ENCODE measurements at places on chromosomes 5 and 9.

GRCh38 chr9:110183208-110184145 is 24.5 kb downstream of the C9orf152 start:
- peak; percentile 74 for DNase-seq

GRCh38 chr5:64874753-64875152 is 106.0 kb downstream of the CWC27 start:
- DNase-seq, result no peak

GRCh38 chr9:16333691-16334090 is 536.8 kb downstream of the BNC2 start:
- DNase-seq, result no peak

GRCh38 chr9:70257502-70257901 is 1.3 kb upstream of the SMC5 start:
- no peak for DNase-seq

- no peak for DNase-seq
Observed at GRCh38 chr5:77428526-77428925, 63.6 kb downstream of the WDR41 start.

DNA sequence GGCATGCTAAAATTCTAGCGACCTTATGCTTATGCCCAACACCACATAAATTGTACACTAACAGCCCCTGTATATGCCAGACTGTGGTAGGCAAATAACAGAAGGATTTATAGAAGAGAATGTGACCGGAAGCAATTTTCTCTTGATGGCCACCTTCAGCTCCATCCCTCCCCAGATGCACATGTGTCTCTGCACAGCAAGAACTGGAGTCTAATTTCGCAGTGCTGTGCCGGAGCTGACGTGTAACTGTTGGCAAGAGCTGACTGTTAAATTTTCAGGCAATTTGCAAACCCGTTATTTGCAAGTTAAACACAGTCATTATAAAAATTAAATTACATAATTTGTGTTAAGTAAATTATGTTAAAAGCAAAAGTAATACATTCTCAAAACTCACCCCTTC is 48.4 kb downstream of the PCA3 start:
- no peak for DNase-seq

GRCh38 chr5:67405755-67406154 is 209.2 kb upstream of the CD180 start:
- DNase-seq, result no peak

DNA sequence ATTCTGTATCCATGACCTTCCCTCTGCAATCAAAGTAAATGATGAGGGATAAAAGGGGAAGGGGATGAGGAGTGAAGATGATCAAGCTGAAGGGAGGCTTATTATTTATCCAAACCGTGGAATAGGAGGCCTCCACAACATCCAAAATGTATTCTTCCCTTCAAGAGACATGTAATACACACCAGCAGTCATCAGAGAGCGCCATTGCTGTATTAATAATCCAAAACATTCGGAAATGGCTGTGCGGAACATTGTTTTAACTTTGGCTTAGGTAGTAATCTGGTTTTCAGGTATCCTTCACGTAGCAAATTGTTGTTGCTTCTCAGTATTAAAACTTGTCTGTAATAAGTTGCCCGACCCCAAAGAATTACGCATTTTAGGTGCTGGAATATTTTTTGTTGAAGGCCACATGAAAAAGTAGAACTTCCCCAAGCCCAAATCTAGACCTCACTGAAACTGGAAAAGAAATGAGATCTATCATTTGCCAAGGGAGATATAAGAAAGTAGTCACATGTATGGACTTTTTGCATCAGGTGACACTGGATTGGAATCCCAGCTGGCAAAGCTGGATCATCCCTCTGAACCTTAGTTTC is 2.6 kb upstream of the BOD1 start:
- DNase-seq, result peak; percentile 33

DNA sequence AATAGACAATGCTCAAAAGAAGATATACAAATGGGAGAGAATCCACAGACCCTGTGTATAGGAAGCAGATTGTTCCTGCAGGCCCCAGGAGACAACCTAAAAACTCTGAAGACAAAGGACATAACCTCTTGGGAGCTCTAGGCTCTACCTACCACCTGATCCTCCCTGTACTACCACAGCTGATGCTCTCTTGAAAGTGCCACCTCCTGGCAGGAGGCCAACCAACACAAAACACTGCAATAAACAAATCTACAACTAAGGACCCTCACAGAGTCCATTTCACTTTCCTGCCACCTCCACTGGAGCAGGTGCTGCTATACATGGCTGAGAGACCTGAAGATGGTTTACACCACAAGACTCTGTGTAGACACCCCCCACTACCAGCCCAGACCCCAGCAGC is 49.0 kb downstream of the STARD4 start:
- no peak for DNase-seq

- no peak for DNase-seq
Observed at GRCh38 chr5:32563614-32564013, 21.7 kb upstream of the SUB1 start.

GRCh38 chr5:929596-929995 is 36.9 kb downstream of the TRIP13 start:
- DNase-seq, result no peak

DNA sequence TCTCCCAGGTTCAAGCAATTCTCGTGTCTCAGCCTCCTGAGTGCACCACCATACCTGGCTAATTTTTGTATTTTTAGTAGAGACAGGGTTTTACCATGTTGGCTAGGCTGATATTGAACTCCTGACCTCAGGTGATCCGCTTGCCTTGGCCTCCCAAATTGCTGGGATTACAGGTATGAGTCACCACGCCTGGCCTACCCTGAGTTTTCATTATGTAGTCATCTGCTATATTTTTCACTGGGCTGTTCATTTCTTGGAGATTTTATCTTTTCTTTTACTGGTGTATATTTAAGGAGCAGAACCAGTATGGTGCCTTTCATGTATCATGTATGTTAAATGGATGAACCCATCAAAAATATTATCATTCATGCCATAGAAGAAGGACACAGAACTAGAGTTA is 377.0 kb upstream of the ACTBL2 start:
- DNase-seq, result no peak

- no peak for DNase-seq
Observed at GRCh38 chr5:113217619-113218184, 217.1 kb downstream of the TSSK1B start.

DNA sequence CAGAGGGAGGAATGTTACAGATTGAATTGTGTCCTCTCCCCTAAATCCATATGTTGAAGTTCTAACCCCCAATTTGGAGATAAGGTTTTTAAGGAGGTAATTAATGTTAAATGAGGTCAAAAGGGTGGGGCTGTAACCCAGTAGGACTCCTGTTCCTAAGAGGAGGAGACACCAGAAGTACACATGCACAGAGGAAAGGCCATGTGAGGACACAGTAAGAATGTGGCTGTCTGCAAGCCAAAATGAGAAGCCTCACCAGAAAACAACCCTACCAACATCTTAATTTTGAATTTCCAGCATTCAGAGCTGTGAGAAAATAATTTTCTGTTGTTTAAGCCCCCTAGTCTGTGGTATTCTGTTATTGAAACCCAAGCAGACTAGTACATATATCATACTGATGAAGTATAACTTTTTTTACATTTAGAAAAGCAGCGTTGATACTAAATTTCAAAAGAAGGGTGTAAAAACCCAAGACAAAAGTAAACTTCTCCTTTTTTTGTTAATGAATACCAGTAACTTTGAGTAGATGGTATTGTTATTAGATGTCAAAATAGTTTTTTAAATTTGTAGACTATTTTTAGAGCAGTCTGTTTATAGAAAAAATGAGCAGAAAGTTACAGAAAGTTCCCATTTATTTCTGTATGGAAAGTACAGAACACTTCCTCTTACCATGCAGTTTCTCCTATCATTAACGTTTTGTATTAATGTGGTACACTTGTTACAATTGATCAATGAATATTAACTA is 25.1 kb downstream of the RNF180 start:
- DNase-seq, result no peak

DNA sequence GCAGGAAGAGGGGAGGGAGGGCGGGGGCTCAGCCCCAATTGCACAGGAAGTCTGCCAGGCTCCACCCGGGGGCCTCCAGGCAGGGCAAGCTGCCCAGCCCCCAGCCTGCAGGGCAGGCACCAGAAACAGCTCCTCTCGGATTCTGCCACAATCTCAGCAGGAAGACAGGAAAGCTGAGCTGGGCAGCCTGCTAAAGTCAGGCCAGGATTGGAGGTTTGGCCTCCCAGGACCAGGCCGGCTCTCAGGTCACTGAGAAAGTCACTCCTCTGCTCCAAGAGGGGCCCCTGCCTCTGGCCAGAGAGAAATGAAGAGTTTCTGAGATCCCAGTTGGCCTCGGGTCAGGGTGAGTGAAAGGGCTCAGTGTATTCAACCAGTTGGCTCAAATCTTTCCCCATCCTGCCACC is 54.6 kb upstream of the STXBP1 start:
- DNase-seq, result peak; percentile 79

- no peak for DNase-seq
Observed at GRCh38 chr5:63794979-63795378, 167.3 kb downstream of the HTR1A start.

DNA sequence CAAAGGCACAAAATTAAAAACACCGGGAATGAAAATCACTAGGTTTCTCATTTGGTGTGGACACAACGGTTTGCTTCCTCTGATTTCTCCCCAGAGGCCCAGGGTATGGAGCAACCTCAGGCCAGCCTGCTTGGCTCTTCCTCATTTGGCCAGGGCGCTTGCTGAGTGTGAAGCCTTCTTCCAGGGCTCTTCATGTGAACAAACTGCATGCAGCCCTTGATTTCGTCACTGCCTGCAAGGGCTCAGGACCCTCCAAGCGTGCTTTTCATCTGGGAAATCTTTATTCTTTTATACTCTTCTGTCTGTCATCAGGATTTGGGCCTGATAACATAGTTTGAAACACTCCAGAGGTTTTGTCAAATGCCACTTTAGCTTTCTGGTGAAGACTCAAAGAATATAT is 122.6 kb upstream of the KLF4 start:
- DNase-seq, result no peak

GRCh38 chr9:81656004-81656403 is 33.3 kb downstream of the TLE1 start:
- no peak for DNase-seq

DNA sequence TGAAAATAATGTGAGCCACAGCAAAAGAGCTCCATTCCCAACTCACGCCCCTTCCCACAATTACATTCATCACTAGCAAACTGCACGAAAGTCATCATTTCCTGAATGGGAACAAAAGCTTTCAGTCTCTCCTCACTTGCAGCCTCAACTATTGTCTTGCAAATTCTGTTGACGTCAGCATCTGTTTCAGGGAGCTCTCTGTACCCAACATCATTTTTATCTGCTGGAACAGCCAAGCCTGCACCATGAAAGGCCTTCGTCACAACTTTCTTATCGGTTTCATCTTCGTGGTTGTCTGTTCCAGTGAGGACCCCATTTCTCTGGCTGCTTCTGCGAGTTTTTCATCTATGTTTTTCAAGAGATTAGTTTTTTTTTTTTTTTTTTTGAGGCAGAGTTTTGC is 14.3 kb upstream of the RNF130 start:
- DNase-seq, result no peak

DNA sequence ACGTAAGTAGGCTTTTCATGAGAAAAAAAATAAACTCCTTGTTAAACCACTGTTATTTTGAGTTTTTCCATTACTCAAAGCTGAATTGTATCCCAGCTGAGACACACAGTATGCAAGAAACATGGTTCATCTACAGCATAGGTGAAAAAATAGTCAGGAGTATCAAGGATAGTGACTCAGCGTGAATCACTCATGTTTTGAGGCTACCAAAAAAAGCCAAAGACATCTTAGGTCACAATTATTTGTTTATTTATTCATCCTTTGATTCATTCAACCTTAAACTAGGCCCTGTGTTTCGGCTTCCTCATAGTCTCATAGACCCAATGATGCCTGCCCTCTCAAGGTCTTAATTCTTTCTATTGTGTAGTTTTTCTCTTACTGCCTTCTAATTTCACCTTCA is 32.9 kb upstream of the STX17 start:
- peak; percentile 30 for DNase-seq

DNA sequence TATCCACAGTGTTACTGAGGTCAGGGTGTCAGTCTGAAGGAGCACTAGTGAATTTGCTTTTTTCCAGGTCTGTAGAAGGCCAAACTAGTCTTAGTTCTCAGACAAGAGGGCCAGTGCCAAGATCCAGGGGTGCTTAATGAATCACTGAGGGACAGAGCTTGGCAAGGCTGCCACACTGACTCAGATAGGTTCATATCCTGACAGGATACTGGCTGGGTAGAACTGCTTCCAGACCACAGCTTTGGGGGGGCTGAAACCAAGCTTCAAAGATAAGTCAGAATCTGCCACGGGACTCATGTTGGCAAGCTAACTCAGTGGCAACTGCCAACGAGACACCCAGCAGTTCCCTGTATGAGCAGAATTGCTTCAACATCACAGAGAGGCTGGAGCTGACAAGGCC is 1125.4 kb downstream of the EFNA5 start:
- peak; percentile 13 for DNase-seq

DNA sequence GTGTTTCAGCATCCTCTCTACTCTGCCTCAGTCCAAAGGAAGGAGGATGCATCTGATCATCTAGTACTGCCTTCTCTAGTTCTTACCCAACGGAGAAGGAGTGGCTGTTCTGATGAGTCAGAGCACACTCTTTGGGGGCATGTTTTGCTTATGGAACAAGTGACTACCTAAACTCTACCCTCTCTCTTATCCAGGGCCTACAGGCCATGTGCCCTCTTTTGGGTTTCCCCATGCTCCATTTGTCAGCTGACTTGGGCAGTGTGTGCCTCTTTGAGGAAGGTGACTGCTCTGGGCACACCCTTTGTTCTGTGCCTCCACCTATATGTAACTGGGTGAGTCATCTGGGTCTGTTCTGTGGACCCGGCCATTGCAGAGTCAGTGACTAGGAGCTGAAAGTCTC is 89.6 kb upstream of the BNC2 start:
- DNase-seq, result peak; percentile 21

DNA sequence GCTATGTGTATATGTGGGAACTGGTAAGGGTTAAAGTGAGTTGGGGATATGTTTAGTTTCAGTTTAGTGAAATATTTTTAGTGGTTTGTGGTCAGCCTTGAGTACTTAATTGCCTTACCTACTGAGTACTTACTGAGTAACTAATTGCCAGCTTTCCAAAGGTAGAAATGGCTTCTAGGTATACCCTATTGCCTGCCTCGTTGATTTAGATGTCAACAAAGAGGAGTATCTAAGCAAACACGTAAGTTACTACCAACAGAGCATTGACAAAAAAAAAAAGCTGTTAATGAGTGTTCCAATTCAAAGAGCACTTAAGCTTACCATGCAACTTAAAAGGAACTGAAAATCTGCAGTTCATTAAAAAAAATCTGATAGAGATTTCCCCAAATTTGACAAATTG is 8.8 kb downstream of the ATP10B start:
- DNase-seq, result no peak

- no peak for DNase-seq
Observed at GRCh38 chr9:119802133-119802532, 432.9 kb upstream of the BRINP1 start.

GRCh38 chr5:34699155-34700077 is 43.3 kb downstream of the RAI14 start:
- DNase-seq, result no peak

GRCh38 chr9:16309469-16310271 is 560.8 kb downstream of the BNC2 start:
- DNase-seq, result no peak

DNA sequence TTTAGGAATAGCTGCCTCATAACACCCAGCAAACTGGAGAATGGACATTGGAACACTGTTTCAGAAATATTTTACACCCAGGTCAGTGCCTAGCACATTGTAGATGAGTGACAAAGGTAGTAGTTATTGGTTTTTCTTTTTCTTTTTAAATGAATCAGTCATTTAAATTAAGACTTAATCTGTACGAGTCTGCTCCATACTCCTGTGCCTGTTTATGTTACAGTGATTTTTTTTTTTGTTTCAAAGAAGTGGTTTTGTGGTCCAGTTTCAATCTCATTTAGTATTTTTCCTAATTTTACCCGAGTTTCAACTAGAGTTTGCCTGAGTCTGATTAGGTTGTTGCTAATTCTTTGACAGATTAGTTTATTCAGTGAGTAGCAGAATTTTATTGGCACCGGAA is 16.2 kb downstream of the LMNB1 start:
- no peak for DNase-seq

All from H54 (cell line).